ENCODE measurements at places on chromosomes 2 and 18.

DNA sequence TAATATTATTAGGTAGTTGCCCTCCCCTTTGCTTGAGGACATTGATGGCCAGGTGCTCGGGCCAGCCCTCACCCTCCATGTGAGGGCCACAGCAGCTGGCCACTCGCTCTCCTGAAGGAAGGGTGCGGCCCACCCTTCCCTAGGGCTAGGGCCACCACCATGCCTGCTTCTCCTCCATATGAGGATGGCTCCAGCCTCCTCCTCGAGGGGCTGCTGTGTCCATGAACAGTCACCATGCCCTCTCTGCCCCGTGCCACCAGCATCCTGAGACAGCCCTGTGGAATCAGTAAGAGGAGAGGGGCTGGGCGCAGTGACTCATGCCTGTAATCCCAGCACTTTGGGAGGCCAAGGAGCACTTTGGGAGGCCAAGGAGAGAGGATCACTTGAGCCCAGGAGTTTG, 2.4 kb downstream of the GPR17 start:
- peaks cover 2% of the 10 kb centered on the region for H3K36me3 ChIP-seq
- H3K4me3 ChIP-seq: no peak overlapping the region
- no peak for DNase-seq
- H3K4me1 ChIP-seq: peaks cover 37% of the 10 kb centered on the region
- no peak overlapping the region for H3K27ac ChIP-seq
- H3K27me3 ChIP-seq: no peaks in the 10 kb centered on the region

GRCh38 chr18:11752116-11752911, 63.2 kb downstream of the GNAL start:
- no peak overlapping the region for H3K27ac ChIP-seq
- peak overlapping the region; percentile 55 for H3K4me3 ChIP-seq
- no peak for DNase-seq
- peaks cover 28% of the 10 kb centered on the region for H3K27me3 ChIP-seq

GRCh38 chr2:168032091-168032490, 215.3 kb downstream of the STK39 start:
- no peaks in the 10 kb centered on the region for H3K36me3 ChIP-seq
- no peaks in the 10 kb centered on the region for H3K4me1 ChIP-seq
- H3K27me3 ChIP-seq: no peaks in the 10 kb centered on the region
- no peak overlapping the region for H3K4me3 ChIP-seq

DNA sequence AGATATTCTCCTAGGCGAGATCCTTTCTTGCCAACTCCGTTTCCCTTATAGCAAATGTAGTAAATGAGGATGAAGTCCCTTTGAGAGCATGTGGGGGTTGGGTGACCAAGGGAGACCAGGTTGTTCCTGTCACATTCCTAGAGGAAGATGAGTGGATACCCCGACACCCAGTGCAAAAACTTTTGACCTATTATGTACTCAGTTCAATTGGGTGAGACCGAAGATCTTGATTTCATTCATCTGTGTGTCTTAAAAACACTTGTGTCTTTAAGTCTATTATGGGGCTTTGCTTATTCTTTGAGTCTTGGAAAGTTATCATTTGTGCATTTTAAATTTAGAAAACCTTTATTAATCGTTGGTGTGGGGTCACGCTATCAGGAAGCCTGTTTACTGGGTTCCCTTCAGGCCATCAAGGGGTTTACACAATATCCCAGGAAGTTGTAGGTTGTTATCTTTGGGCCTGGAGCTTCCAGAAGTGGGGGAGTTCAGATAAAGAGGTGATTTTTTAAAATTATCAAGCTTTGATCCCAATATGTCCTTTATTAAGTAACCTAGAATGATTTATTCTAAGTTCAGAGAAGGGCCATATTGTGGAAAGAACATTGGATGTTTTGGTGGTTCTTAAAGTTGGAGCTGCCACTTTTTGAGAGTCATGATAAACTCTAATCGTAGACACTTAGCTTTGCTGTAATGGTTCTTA, 2.8 kb downstream of the RHOB start:
- peak overlapping the region; percentile 79 for H3K4me3 ChIP-seq
- peak overlapping the region; percentile 99 for H3K27ac ChIP-seq
- peaks cover 16% of the 10 kb centered on the region for H3K36me3 ChIP-seq
- no peaks in the 10 kb centered on the region for H3K27me3 ChIP-seq
- peak; percentile 52 for DNase-seq

DNA sequence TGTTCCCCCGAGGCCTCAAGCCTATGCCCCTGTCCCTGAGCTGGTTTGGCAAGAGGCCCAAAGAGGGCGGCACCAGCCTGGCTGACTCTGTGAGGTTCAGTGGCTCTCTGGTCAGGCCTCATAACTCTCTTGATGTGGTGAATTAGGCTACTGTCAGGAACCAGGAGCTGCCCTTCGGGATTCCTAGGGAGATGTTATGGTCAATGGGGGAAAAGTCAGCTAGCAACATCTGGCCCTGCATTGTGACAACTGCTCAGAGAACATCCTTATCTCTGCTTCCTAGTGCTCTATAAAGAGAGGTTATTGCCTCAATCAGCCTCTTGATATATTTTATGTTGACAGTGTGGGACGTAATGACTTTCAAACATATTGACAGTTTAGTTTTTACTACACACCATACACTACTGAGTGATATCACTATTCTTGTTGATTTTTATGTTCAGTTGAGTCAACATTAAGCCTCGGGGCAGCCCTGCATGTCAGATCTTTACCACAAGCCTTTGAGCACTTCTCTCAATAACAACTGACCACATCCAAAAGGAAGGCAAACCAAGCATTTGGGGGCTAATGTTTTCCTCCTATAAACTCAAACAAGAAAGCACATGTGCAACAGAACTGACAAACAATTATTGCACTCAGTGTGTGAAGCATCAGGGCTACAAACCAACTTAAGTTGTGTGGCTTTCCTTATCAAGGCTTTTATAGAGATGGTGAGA, 448.3 kb upstream of the SLC14A2 start:
- DNase-seq: no peak
- H3K4me1 ChIP-seq: peaks cover 14% of the 10 kb centered on the region
- H3K36me3 ChIP-seq: no peaks in the 10 kb centered on the region
- no peak overlapping the region for H3K27ac ChIP-seq

- peaks cover 86% of the 10 kb centered on the region for H3K27me3 ChIP-seq
- peak overlapping the region; percentile 44 for H3K4me3 ChIP-seq
- H3K36me3 ChIP-seq: no peaks in the 10 kb centered on the region
- no peak overlapping the region for H3K27ac ChIP-seq
These were observed 7.6 kb upstream of the ONECUT2 start for GRCh38 chr18:57427429-57428201.

DNA sequence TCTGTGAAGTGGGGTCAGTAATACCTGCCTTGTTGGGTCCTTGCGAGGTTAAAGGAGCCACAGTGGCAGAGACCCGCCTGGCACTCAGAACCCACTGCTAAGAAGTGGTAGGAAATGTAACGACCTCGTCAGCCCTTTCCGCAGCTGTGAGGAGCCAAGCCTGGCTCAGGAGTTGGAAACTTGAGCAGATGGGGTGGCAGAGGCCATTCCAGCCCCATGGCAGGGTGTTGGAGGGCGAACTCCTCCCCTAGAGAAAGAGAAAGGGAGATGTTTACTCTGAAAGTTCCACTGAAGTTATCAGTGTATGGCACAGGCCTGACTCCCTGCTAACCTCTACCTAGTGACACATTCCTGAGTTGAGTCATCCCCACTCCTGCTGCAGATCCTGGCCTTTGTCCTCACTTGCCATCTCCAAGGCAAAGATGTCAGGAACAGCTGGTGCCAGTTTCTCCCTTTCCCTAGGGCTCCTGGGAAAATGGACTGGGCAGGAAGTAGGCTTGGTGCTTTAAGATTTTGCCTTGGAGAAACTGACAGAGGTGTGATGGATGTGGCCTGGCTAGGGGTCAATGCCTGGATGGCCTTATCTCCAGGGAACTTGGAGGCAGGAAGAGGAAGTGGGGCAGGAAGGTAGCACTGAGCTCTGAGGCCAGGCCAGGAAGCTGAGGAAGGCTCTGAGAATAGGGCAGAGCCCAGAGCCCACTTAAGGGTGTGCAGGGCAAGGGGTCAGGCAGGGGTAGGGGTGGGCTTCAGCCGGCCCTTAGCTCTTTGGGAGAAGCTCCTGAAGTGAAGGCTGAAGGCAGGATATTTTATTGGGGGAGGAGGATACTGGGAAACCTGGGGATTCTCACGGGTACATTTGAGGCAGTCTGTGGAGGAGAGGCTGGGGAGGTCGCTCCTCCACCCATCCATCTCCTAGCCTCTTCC, 888 bp downstream of the VAMP5 start:
- no peak for DNase-seq
- peaks cover 65% of the 10 kb centered on the region for H3K4me1 ChIP-seq
- H3K27ac ChIP-seq: peak overlapping the region; percentile 91
- H3K27me3 ChIP-seq: no peaks in the 10 kb centered on the region
- peak overlapping the region; percentile 64 for H3K4me3 ChIP-seq

GRCh38 chr2:200025717-200026116, 70.3 kb downstream of the MAIP1 start:
- H3K27me3 ChIP-seq: no peaks in the 10 kb centered on the region
- H3K27ac ChIP-seq: no peak overlapping the region
- H3K4me3 ChIP-seq: no peak overlapping the region
- DNase-seq: no peak
- H3K36me3 ChIP-seq: no peaks in the 10 kb centered on the region

- no peaks in the 10 kb centered on the region for H3K36me3 ChIP-seq
- H3K27ac ChIP-seq: no peak overlapping the region
These were observed 335.0 kb upstream of the TRIB2 start for GRCh38 chr2:12381543-12382325.

DNA sequence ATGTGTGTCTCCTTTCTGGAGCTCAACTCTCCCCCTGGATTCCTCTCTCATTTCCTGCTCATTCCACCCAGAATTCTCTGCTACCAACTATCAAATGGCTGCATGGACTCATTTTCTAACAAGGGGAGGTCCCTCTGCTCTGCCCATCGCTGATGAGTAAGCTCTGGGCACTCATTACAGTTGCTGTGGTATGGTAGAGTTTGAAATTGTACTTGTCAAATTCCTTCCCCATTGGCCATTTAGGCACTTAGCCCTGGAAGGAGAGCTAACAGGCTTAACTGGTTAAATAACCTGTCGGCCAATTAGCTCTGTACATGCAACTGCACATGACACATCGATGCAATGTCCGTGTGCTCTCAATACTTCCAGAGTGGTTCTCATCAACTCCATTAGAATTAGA, 20.4 kb downstream of the COL6A3 start:
- H3K4me3 ChIP-seq: no peak overlapping the region
- H3K36me3 ChIP-seq: peaks cover 4% of the 10 kb centered on the region
- H3K27me3 ChIP-seq: no peaks in the 10 kb centered on the region
- no peaks in the 10 kb centered on the region for H3K4me1 ChIP-seq

GRCh38 chr2:2484301-2484700, 153.2 kb upstream of the MYT1L start:
- no peak for DNase-seq
- H3K27ac ChIP-seq: no peak overlapping the region
- H3K4me1 ChIP-seq: no peaks in the 10 kb centered on the region
- H3K4me3 ChIP-seq: no peak overlapping the region
- no peaks in the 10 kb centered on the region for H3K36me3 ChIP-seq
- no peaks in the 10 kb centered on the region for H3K27me3 ChIP-seq

- H3K4me3 ChIP-seq: no peak overlapping the region
- H3K27me3 ChIP-seq: no peaks in the 10 kb centered on the region
- no peaks in the 10 kb centered on the region for H3K4me1 ChIP-seq
- no peak overlapping the region for H3K27ac ChIP-seq
- DNase-seq: no peak
- H3K36me3 ChIP-seq: no peaks in the 10 kb centered on the region
These were observed 370.4 kb downstream of the SOCS6 start for GRCh38 chr18:70659036-70659925.

DNA sequence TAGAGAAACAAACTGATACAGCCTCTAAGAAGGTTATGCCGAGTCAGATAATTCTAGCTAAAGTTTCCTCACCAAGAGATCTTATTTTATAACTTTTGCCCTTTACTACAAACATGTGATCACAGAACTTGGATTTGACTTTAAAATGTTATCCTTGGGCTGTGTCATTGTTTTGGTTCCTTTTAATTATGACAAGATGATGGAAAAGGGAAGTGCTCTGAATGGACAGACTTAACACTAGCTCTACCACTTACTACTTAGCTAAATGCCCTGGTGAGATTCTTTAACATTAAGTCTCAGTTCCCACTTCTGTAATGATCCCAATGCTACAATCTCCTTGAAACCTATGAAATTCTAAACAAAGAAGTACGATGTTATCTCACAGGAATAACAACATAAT, 69.9 kb downstream of the RTTN start:
- H3K4me1 ChIP-seq: no peaks in the 10 kb centered on the region
- H3K27me3 ChIP-seq: no peaks in the 10 kb centered on the region
- H3K27ac ChIP-seq: no peak overlapping the region

GRCh38 chr2:72222829-72223564, 75.3 kb upstream of the CYP26B1 start:
- no peak overlapping the region for H3K4me3 ChIP-seq
- H3K4me1 ChIP-seq: no peaks in the 10 kb centered on the region
- no peaks in the 10 kb centered on the region for H3K36me3 ChIP-seq
- H3K27me3 ChIP-seq: no peaks in the 10 kb centered on the region

- no peaks in the 10 kb centered on the region for H3K27me3 ChIP-seq
- H3K4me1 ChIP-seq: peaks cover 2% of the 10 kb centered on the region
- peak overlapping the region; percentile 9 for H3K27ac ChIP-seq
- H3K36me3 ChIP-seq: no peaks in the 10 kb centered on the region
- no peak overlapping the region for H3K4me3 ChIP-seq
These were observed 16.2 kb upstream of the GLS start for GRCh38 chr2:190864375-190864774.

DNA sequence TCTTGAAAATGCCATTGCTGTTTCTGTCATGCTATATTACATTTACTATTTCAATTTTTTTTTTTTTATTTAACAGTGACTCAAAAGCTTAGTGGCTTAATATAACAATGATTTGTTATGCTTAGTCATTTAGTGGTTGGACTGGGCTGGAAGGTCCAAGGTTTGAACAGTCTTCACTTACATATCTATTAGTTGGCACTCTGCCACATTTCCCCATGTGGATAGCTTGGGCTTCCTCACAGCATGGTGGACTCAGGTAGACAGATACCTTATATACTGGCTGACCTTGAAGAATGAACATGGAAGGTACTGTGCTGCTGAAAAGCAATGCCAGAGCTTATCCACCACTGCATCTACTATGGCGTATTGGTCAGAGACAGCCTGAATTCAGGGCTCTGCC, 909.5 kb upstream of the SOX11 start:
- H3K27me3 ChIP-seq: no peaks in the 10 kb centered on the region
- no peak overlapping the region for H3K4me3 ChIP-seq
- no peaks in the 10 kb centered on the region for H3K36me3 ChIP-seq
- no peak for DNase-seq

DNA sequence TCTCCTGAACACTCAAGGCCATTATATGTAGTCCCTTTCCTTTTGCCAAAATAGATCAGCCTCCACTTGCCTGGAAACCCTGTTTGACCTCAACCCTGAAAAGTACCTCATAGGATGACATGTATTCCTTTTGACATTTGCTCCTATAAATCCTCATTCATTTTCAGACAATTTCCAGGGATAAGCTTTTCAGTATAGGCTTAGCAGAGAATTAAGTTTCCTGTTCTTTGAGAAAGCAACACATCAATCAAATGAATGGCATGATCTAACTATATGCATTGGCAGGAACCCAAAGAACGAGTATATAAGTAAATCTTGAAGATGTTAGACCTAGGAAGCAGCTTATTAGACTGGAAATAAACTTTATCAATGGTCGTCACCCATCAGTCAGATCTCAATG, 483.0 kb downstream of the CCDC85A start:
- no peaks in the 10 kb centered on the region for H3K36me3 ChIP-seq
- no peak for DNase-seq
- no peak overlapping the region for H3K4me3 ChIP-seq
- H3K27ac ChIP-seq: no peak overlapping the region

- H3K27ac ChIP-seq: no peak overlapping the region
- no peak overlapping the region for H3K4me3 ChIP-seq
- no peaks in the 10 kb centered on the region for H3K27me3 ChIP-seq
These were observed 39.1 kb downstream of the FRZB start for GRCh38 chr2:182827182-182827879.

- no peaks in the 10 kb centered on the region for H3K36me3 ChIP-seq
- DNase-seq: no peak
- H3K27ac ChIP-seq: no peak overlapping the region
- H3K27me3 ChIP-seq: no peaks in the 10 kb centered on the region
These were observed 289.5 kb upstream of the SIX3 start for GRCh38 chr2:44651974-44652373.
